ENCODE measurements at places on chromosomes 4 and X.

DNA sequence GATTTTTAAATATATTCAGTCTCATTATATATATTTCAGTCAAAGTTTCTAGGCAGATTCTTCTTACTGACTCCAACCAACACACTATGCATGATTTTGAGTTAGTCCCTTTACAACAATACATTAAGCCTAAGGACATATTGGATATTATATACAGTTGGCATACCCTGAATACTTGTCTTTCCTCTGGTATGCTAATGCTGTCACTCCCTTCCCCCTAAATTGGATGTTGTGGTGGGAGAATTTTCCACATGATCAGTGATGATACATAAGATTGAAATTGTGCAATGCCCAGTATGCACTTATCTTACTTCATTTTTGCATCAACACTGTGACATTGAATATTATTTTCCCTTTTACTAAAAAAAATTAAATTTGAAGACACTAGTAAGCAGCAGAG lies 935.2 kb downstream of the PCDH7 start:
- no peak for DNase-seq

DNA sequence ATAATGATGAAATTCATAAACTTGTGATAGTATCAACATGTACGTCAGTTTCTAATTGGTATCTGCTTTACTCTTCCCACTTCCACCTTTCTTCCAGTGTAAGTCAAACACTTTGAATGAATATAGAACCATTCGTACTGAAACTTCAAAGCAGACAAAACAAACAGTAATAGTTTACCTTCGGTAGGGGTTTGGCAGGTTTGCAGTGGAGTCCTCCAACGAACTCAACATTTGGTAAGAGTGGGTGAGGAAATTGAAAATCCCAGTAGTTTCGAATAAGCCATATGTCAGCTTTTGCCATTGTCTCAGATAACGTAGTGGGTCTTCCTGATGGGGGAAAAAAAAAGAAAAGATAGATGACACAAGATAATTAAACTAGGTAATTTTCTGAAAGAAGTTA lies 2.2 kb downstream of the UGT2B4 start:
- DNase-seq = no peak

DNA sequence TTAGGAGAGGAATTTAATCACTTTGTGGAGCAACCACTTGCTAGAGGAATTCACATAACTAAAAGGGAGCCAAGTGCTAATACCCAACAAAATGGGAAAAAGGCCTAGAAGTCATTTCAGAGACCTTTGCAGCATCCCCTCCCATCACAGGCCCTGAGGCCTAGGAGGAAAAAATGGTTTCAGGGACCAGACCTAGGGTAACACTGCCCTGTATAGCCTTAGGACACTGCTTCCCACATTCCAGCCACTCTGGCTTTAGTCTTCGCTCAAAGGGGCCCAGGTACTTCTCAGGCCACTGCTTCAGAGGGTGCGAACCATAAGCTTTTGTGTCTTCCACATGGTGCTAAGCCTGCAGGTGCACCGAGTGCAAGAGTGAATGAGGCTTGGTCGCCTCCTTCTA lies 19.1 kb downstream of the SPANXN2 start:
- DNase-seq = no peak

DNA sequence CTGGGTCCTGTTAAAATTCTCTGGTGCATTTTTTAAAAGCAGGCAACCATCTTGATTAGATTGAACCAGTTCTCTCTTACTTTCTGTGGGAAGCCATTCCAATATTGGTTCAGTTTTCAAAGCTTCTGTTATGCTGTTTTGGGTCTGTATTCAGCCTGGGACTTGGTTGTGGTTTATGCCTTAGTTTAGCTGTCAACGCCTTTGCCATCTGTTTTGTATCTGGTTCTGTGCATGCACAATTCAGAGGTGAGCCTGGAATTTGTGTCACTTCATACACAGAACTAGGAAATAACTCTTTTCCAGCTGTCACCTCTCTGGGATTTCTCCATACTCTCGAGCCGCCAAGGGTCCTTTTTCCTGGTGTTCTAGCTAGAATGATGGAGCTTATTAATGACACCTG lies 46.2 kb downstream of the STAP1 start:
- DNase-seq = no peak

GRCh38 chr4:955931-956381 lies 17.4 kb downstream of the DGKQ start:
- DNase-seq = no peak

- DNase-seq = no peak
Observed at GRCh38 chr4:187826725-187827124, 168.8 kb upstream of the ZFP42 start.

GRCh38 chrX:149871940-149872339 lies 9.0 kb upstream of the MAGEA8 start:
- peak; percentile 11 for DNase-seq

All from B cell (primary cell).